CD4-positive, alpha-beta memory T cell (primary cell): ENCODE measurements at places on chromosomes 11 and 22.
A peak's percentile ranks its signal among the peaks of the same experiment; 100 is the strongest.

DNA sequence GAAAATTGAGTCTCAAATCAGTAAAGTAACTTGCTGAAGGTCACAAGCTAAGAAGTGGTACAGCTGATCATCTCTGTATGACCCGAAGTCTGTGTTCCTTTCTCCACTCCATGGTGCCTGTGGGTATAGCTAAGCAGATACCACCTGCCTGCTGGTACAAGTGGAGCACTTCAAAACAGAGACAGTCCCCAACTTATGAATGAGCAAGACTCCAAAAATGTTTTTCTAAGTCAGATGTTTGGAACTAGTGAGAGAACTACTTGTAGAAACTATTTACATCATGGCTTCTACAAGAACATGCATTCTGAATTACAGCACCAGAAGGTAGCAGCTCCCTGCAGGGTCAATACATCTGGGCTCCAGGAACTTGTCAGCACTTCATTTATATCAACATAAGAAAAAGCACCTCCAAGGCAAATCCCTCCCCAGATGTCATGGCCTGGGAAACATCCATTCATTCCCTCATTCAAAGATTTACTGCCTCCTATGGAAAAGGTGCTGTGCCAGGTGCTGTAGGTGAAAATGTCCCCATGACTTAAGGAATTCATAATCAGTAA is 94.7 kb downstream of the SERGEF start:
- DNase-seq, result no peak

DNA sequence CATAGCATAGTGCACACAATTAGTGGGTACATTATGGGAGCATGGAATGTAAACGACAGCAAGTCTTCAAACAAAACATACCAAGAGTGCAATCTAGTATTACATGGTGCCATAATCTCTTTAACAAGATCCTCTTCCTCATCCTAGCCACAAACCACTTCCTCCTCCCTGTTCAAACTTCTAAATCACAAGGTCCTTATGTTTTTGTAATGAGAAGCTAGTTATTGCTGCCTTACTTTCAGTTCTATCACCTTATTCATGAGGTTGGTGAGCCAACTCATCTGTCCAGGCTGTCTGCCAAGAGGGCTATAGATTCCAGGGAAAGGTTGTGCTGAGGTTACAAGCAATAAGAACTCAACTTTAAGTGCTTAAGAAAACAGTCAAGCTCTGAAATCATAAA is 195.4 kb upstream of the ARHGAP20 start:
- DNase-seq, result peak; percentile 22

DNA sequence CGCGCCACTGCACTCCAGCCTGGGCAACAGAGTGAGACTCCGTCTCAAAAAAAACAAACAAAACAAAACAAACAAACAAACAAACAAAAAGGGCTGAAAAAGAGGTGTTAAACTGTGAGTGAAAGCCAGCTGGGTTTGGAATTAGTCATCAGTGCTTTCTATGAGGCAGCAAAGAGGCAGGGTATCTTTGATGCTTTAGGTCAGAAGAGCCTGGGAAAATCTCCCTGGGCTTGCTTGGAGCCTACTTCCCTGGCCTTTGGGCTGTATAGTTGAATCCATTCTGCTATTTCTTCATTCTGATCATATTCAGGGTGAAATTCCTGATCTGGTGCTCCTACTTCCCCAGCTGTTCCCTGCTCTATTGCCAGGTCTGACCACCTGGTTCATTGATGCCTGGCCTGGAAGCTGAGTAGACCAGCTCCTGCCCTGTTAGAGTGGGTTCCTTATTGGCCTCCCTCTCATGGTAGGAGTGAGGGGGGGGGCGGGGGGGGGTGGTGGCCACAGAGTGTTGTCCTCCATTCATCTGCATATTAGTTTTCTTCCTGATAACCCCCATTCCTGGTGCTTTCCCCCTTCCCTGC is 65.6 kb downstream of the INSC start:
- DNase-seq, result no peak

- no peak for DNase-seq
Measured at GRCh38 chr22:24506802-24507438, 11.8 kb downstream of the UPB1 start.

DNA sequence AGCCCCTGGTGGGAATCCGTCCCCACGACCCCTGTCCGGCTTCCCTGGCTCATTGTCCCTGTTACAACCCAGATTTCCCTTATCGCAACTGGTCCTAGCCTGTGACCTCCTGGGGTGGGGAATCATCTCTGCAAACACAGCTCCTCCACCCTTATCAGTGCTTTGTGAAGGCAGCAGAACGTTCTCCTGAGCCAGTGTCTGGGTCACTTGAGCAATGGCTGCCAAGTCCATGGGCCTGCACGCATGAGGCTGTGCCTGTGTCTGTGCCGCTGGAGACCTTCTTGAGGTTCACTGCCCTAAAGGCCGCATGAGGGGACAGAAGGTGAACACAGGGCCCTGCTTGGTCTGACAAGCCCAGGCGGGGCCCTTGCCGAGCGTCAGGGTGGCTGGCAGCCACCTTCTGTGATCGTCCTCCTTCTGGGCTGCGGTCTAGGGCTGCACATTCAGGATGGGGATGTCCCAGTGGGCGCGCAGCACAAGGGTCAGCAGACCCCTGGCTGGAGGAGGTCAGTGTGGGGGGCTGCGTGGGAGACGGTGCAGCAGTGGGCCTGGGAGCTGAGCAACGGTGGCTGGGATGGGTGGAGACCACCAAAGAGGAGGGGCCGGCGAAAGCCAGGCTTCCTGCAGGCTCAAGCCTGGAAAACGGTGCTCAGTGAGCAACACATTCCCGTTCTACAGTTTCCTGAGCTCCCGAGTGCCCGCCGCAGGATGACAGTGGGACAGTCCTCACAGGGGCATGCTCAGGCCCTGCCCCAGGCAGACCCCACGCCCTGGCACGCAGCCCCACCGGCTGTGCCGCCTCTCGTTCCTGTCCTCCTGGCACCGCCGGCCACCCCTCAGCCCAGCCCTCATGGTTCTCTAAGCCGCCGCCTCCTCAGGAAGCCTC is 74.1 kb downstream of the CDKN1C start:
- DNase-seq, result no peak
